GM04503 (cell line): ENCODE measurements at places on chromosomes 1 and 21.

DNA sequence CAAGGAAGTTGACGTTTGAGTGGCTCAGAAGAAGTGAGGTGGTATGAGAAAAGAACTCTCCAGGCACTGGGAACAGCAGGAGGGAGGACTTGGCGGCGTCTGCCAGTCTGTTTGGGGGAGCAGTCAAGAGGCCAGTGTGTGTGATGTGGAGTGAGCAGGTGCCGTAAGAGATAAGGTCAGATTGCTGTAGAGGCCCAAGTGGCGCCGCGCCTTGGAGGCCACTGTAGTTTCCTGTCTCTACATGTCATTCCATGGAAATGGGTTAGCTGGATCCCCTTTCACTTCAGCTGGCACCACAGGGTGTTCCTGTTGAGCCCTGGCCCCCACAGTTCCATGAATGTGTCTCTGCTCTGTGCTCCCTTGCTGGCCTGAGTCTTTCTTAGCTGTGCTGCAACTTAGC lies 35.5 kb upstream of the PTPRF start:
- no peak for DNase-seq

DNA sequence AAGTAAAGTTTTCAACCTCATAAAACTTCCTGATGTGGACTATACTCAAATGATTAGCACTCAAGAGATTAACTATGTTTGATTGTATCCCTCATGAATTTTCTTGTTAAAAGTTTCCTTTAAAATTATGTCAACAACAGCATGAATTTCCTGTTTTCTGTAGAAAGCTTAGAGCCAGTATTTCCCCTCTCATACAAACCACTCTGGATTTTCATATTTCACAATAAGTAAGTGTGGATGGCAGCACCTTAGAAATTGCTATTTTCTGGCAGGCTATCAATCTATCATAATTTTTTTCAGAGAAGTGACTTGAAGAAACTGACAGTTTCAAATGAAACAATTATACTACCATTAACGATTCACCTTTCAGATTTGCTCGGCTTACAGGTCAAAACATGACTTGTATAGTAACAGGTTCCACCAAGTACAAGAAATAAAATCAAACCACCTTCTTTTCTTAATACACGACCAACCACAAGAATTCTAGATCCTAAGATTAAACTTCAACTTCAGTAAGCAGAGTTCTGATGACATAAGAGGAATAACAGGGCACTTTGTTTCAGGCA lies 20.8 kb downstream of the ELK4 start:
- DNase-seq = no peak

- DNase-seq = no peak
Observed at GRCh38 chr1:85195703-85196102, 5.1 kb downstream of the SYDE2 start.

- no peak for DNase-seq
Observed at GRCh38 chr1:36843906-36844610, 190.3 kb downstream of the GRIK3 start.

DNA sequence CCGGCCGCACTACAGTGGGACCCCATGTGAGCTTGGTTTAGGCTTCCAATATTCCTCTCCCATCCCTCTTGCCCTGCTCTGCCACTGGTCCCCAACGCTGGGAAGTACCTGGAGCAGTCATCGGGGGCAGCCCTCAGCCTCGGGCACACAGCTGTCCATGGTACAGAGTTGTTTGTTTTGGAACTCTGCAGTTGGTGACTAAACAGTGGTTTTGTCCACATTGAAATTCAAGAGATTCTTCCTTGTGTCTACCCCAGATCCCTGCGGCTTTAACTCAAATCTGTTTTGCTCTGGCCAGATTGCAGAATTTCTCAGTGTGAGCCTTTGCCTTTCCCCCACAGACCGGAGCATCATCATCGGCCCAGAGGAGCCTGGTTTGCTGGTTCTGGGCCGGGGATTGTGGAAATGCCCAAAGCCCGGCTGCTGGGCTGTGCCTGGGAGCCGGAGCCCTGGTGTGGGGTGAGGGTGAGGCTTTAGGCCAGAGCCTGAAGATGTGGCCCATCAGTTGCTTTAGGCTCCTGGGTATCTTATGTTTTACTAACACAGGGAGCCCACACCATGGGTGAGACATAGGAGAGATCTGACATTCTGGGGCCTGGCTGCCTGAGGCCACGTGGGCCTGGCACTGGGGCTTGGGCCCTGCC lies 93.2 kb downstream of the ARHGEF10L start:
- DNase-seq = no peak

GRCh38 chr21:34022627-34023335 lies 50.6 kb upstream of the MRPS6 start:
- no peak for DNase-seq

GRCh38 chr1:231049121-231049979 lies 9.3 kb upstream of the FAM89A start:
- DNase-seq = no peak

- DNase-seq = no peak
Observed at GRCh38 chr1:24318615-24319311, 394 bp upstream of the GRHL3 start.

DNA sequence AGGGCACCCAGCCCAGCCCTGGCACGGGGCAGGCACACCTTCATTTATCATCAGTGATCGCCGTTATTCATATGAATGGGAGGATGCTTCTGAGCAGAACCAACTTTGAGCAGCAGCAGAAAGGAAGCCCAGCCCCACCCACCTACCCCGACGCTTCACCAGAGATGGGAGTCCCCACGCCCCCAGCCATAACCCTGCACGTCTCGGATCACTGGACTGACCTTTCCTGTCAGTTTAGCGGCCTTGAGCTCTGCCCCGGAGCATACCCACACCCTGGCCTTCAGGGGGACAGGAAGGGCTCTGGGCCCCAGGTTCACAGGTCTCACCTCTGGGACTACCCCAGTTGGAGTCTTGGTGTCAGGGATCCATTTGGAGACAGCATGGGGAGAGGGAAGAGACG lies 18.1 kb downstream of the LRP8 start:
- no peak for DNase-seq

DNA sequence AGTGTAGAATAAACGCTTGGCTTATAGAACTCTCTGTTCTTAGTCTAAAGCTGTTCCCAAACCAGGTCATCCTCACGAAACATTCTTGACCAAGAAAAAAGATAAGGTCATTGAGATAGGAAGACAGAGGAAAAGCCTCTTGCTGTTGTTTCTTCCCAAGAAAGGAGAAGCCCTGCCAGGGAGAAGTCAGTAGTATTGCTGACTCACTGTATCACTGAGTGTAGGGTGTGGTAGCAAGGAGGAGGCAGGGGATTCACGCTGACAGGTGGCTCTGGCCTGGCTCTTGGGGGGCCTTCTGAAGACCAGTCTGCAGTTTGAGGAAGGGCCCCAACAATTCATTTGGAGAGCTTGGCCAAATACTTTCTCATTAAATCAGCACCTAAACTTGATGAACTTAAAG lies 97.8 kb downstream of the CD247 start:
- DNase-seq = no peak

GRCh38 chr1:41622859-41623732 lies 138.6 kb upstream of the EDN2 start:
- no peak for DNase-seq

DNA sequence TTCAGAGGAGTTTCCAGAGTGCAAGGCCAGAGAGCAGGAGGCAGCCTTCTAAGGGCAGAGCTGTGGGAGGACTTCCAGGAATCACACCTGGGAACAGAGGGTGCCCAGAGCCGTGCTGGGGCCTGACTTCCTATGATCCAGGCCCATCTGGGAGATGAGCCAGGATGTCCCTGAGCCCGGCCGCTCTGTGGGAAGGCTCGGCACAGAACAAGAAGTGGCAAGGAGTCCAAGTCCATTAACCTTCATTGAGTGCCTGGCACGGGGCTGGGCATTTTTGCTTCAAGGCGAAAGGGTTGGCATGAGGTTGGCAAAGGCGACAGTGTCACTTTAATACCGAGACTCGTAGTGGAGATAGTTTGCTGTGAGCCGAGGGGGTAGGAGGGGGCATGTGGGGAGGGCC lies 18.2 kb downstream of the TMEM201 start:
- DNase-seq = no peak

GRCh38 chr1:71522721-71523120 lies 441.9 kb upstream of the ZRANB2 start:
- no peak for DNase-seq

DNA sequence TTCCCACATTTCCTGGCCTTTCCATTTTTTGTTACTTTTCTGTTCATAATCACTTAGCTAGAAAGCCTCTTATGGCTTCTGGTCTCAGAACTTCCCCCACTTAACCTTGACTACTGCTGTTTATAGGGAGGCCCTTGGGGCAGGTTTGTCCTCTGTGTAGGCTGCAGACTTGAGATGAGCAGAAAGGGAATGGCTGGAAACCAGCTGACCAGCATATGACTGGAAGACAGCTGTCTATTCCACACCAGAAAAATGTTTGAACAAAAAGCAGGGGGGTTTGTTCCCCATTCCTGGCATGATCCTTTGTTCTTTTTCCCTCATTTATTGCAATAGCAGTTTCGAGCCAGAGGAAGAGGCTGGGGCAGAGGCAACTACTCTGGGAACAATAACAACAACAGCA lies 4.9 kb upstream of the SH3D21 start:
- DNase-seq = no peak

GRCh38 chr1:118144684-118145083 lies 40.3 kb downstream of the SPAG17 start:
- DNase-seq = no peak
